ENCODE measurements at places on chromosomes 11 and 22. TPM values are rescaled to one million over a fixed set of nuclear protein-coding genes. Genes with fewer than 3 reads are reported as not detected.
A peak's percentile ranks its signal among the peaks of the same experiment; 100 is the strongest.

The TNNT3 gene
- 2.6 TPM for total RNA-seq

The TYR gene
- not detected for total RNA-seq

The RAB38 gene
- 0.70 TPM for total RNA-seq

The IGSF9B gene
- 118 TPM for total RNA-seq

The SCGB1A1 gene
- total RNA-seq = not detected

The TRPC6 gene
- total RNA-seq = not detected

The VSIG10L2 gene
- total RNA-seq = not detected

The DRD4 gene
- 0.42 TPM for total RNA-seq

The C22orf15 gene
- total RNA-seq = 1.4 TPM

The DBX1 gene
- not detected for total RNA-seq

The OR4D5 gene
- not detected for total RNA-seq

The C11orf87 gene
- not detected for total RNA-seq

The FAM83F gene
- 0.03 TPM for total RNA-seq

The CALCA gene
- total RNA-seq = not detected

The OSBP2 gene
- 0.55 TPM for total RNA-seq

The LARGE1 gene
- total RNA-seq = 0.58 TPM

GRCh38 chr11:17743808-17744119 is 9.2 kb downstream of the KCNC1 start:
- no peak for DNase-seq

DNA sequence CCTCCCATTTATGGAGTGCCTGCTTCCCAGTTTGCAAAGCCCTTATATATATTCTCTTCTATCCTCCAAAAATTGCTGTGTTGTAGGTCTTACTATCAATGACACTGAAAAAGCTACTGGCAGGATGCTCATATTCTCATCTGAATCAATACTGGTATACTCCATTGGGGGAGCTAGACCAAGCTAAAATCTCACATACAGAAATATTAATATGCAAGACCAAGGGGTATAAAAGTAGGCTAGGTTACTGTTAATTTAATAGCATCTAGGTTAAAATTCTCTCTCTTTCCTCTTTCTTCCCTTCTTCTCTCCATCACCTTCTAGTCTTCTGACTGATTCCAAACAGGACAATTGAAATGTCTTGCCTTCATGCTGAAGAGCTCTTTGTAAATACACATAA is 17.1 kb upstream of the BDNF start:
- DNase-seq = no peak

GRCh38 chr11:114132417-114132816 is 72.9 kb downstream of the ZBTB16 start:
- no peak for DNase-seq

DNA sequence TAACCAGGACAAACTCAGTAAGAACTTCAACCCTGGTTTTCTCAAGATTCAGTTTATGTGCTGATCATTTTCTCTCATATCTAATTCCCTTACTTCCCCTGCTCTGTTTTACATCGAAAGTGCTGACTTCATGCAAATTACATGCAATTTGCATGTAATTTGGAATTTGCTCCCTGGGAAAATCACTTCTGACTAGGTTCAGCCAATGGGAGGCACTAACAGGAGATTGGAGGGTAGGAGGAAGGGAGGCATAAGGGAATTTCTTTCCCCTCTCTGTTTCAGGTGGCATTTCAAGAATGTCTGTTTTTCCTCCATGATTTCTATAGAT is 363.3 kb upstream of the CCDC90B start:
- no peak for DNase-seq

DNA sequence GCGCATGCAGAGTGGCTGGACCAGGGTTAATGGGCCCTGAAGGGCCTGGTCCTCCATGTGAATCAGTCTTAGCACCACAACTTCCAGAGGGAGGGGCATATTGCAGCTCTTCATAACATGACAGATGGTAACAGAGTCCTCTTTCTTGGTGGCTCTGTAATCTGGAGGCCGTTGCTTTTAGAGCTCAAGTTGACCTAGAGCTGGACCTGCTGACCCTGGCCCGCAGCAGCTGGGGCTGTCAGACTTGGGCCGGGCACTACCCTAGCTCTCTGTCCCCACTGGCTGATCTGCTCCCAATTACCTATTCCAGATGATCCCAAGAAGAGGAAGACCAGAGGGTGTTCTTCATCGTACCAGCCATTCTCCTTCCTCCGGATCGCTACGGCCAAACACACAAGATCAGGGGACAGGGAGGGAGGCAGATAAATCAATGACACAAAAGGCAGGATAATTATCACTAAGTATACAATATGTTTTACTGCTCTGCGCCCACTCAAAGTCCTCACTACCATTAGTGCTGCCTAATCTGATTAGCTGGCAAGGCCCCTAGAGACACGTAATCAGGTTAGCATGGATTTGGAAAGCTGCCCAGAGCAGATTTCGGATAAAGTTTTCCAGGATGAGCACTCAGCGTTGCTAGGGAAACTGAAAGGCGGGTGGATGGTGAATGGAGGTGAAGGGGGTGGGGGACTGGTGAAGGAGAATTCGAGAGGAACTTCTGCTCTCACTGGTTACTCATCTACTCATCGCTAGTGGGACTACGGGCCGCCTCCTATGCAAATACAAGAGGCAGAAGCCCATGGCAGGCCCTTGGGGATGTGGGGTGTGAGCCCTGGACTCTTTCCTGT is 64.5 kb upstream of the PHOX2A start:
- DNase-seq = no peak

DNA sequence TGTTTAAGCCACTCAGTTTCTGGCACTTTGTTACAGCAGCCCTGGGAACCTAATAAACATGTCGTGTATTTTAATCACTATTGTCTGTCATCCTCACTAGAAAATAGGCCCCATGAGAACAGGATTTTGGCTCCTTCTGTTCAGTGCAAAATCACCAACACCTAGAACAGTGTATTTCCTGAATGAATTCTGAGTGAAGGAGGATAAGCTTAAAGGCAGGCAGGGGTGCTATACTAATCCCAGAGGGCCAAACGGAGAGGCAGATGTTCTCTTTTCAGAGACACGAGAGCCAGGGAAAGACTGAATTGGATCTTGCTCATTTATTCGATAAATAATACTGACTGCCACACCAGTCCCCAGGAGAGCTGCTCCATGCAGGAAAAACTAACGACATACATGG is 10.4 kb downstream of the SMCO4 start:
- DNase-seq = no peak

GRCh38 chr22:30889996-30890480 is 78.5 kb downstream of the MORC2 start:
- no peak for DNase-seq

GRCh38 chr11:31640611-31641010 is 131.0 kb downstream of the ELP4 start:
- DNase-seq = no peak

DNA sequence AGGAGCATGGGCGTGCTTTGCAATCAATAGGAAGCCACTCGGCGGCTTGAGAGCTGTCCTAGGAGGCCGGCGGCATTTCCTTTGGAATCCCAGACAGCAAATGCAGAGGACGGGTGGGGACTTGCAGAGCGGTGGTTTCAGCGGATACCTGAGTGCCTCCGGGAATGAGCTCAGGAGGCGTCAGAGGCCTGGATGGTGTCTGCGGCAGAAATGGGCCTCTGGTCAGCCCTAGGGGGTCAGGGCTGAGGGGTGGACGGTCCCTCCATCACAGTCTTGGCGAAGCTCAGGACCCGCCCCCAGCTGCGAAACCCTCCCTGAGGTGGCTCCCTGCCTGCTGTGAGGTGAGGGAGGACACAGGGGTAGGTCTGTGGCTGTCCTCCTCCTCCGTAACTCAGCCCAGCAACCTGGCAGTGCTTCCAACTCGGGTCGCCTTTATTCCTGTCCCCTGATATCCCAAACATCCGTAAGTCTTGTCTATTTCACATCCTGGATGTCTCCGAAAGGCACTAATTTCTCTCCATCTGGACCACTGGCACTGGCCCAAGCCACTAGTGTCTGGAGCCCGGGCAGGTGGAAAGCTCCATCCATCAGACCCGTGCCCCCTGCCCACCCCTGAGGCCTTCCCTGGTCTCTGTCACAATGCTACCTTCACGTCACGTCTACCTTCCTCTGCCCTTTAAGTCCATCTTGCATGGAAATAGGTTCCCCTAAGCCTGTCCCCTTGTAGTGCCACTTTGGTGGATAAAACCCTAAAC is 686.6 kb downstream of the BRD1 start:
- DNase-seq = no peak

- DNase-seq = no peak
These were observed 10.5 kb downstream of the PAX6 start for GRCh38 chr11:31800398-31801265.

DNA sequence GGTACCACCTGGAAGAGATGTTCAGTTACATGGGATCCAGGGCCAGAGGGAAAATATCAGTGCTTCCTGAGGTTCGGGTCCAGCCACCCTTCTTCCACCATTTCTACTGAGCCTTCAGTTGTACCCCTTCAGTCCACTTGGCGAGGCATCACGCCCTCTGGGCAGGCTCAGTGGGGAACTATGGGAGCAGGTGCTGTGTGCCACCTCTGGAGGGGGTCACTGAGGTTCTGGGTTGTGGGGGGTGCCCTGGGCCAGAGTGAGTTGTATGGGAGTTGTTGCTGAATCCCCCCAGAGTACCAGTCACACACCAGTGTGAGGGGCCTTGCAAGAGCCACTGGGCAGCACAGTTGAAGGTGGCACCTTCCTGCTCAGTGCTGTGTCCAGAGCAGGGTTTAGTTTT is 2.7 kb upstream of the SREBF2 start:
- DNase-seq = no peak

- DNase-seq = peak; percentile 68
These were observed 23.4 kb upstream of the PIK3C2A start for GRCh38 chr11:17230867-17231851.

GRCh38 chr11:2302306-2302895 is 588 bp downstream of the TSPAN32 start:
- peak; percentile 61 for DNase-seq

DNA sequence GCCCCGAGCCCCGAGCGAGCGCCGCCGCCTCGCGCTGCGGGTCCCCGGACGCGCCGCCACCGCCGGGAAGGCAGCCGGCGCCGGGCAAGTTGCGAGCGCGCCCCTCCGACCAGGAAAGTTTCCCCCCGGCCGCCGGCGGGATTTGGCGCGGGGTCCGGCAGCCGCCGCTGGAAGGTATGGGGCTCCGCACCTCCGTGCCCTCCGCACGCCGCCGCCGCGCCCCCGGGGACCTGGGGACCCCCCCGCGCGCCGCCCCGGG is 281 bp downstream of the TSPAN18 start:
- DNase-seq = no peak

DNA sequence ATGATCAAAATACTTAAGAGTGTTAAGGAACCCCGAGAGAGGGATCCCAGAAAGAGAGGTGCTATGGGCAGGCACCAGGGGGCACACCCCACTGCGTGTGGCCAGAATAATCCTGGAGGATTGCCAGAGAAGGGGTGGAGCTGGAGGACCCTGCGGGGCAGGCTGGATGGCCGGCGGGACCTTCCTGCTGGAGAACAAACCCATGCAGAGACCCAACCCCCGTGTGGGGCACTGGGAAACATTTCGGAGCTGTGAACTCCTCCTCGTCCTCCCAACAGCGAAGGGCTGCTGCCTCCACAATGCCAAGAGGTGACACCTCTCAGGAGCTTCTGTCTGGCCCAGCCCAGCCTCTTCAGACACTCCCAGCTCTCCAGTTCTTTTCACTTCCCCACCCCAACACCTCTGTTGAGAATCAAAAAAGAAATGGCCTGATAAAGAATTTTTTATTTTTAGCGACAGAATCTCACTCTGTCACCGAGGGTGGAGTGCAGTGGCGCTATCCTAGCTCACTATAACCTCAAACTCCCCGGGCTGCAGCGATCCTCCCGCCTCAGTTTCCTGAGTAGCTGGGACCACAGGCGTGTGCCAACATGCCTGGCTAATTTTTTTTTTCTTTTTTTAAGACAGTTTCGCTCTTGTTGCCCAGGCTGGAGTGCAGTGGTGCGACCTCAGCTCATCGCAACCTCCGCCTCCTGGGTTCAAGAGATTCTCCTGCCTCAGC is 25.6 kb downstream of the RHOD start:
- DNase-seq = no peak

GRCh38 chr11:35141571-35141971 is 2.6 kb downstream of the CD44 start:
- peak; percentile 55 for DNase-seq

DNA sequence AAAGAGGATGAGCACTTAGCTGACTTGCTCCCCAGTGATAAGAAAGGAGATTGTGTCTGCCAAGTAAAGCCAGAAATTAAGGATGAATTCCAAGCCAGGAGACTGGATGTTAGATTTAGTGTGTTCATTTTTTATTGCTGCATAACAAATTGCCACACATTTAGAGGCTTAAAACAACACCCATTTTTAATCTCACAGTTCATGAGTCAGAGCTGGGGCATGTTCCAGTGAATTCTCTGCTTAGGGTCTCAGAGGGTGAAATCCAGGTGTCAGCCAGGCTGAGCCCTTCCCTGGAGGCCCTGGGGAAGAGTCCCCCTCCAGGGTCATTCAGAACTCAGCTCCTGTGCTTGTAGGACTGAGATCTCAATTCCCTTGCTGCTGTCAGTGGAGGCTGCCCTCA is 352.8 kb downstream of the BUD13 start:
- no peak for DNase-seq

DNA sequence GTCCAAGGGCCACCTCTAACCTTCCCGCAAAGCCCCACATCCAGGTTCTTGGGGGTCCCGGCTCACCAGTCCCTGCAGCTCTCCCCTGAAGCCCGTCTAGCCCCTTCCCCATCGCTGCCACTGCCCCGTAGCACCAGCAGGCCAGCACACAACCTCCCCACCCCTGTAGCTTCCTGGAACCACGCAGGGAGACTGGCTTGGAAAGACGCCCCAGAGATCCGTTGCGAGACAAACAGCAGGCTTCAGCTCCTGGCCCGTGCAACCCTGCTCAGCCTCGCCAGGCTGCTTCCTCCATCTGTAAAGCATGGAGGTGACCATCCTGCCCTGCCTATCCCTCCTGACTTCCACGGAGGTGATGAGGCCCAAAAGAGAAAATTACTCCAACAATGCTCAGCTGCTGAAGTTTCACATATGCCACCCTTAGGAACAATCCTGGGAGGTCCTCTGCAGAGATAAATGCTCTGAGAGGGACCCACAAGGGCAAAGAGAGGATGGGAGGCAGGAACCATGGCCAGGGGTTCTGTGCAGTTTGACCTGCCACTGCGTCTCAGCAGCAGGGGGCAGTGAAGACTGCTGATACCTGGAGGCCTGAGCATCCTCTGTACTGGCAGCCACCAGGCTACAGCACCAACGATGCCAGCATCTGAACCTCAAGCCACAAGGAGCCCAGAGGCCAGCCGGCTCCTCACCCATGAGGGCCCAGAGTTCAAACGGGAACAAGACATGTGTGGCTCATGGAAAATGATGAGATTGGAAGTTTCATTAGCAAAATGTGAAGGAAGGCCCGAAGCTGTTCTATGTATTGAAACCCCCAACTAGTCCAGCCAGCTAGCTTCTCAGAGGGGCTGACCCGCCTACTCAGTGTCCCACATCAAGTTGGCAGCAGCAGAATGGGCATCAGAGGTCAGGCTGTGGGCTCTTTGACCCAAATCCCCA is 16.1 kb downstream of the DGCR2 start:
- DNase-seq = peak; percentile 63
